Hepatic stellate cell (primary cell): ENCODE measurements at places on chromosomes 7 and 10.
A peak's percentile ranks its signal among the peaks of the same experiment; 100 is the strongest.

DNA sequence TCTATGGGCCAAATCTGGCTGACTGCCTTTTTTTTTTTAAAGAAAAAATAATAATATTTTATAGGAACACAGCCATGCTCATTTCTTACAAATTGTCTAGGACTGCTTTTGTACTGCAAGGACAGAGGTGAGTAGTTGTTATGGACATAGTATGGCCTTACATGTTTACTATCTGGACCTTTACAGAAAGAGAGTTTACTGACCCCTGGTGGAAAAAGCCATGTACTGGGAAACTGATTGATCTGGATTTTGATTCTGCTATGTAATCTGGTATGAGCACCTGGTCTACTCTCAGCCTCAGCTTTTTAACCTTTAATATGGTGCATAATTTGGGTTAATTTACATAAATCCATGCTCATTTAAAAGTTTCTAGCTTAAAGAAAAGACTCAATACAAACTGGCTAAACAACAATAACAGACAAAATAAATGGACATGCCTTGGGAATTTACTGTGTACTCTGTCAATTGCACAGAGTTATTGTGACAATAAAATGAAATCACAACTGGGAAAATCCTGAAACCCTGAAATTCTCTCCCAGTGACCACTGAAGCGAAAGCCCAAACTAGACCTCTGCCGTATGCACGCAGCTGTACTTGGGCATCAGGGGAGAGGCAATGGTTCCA, 260.7 kb downstream of the BMPER start:
- peak; percentile 13 for DNase-seq

- DNase-seq = no peak
Measured at GRCh38 chr7:93799750-93800357, 90.7 kb downstream of the TFPI2 start.

DNA sequence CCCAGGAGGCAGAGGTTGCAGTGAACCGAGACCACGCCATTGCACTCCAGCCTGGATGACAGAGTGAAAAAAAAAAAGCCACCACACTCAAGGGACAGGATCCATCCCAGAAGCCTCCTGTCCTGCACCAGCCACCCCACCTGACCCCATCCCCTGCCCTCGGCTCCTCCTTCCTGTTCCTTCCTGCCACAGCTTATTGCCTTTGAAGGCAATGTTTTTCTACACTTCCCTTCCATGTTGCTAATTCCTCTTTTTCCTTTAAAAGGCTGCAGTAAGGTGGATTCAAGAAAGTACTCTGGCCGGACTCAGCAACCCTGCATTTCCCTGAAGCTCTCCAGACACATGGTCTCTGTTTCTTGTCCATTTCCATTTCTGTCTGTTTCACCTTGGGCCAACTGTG, 80.9 kb downstream of the FAM171A1 start:
- DNase-seq = no peak

GRCh38 chr7:130182990-130183389, 22.2 kb downstream of the TMEM209 start:
- DNase-seq = no peak

DNA sequence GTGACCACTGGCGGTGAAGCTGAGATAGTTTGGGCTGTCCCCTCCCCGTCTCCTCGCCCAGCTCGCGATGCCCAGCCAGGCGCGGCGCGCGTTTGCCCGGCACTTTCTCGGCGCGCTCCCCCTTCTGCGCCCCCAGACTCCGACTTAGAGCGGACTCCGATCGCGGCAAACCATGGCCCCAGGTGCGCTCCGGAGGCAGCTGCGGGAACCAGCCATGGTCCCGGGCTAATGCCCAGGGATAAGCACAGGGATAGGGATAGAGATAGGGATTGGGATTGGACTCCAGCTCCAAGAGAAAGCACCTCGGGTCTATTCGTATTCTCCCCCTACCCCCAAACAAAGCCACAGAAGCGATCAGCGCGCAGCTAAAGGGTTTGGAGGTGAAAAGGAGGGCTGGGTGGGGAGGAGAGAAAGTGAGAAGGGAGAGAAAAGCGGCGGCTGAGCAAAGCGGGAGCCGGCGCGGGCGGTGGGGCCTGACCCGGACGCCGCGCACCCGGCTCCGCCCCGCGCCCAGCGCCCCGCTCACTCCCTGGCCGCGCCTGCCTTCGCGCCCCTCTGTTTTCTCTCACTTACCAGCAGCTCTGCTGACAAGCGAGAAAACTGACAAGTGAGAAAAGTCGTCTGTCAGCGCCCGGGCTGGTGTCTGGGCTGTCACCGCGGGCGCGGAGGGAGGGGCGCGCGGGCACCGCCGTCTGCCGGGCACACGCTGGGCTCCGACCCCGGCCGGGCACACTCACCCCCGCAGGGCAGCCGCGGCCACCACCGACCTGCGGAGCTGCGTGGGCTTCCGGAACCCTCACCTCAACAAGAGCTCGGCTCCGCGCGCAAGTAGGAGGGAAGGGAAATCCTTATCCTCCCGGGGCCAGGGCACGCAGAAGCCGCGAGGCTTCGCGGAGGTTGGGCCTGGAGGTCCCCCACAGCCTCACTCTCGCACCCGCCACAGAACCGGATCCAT, at the start of gene PDE1C:
Gene PDE1C (minus strand): TSS at position 2 of the 955 bp plus-strand sequence.
- DNase-seq = peak; percentile 47
